ENCODE measurements at places on chromosomes 16 and 17.

- DNase-seq: no peak
These were observed 90.3 kb downstream of the EMP2 start for GRCh38 chr16:10490141-10490540.

DNA sequence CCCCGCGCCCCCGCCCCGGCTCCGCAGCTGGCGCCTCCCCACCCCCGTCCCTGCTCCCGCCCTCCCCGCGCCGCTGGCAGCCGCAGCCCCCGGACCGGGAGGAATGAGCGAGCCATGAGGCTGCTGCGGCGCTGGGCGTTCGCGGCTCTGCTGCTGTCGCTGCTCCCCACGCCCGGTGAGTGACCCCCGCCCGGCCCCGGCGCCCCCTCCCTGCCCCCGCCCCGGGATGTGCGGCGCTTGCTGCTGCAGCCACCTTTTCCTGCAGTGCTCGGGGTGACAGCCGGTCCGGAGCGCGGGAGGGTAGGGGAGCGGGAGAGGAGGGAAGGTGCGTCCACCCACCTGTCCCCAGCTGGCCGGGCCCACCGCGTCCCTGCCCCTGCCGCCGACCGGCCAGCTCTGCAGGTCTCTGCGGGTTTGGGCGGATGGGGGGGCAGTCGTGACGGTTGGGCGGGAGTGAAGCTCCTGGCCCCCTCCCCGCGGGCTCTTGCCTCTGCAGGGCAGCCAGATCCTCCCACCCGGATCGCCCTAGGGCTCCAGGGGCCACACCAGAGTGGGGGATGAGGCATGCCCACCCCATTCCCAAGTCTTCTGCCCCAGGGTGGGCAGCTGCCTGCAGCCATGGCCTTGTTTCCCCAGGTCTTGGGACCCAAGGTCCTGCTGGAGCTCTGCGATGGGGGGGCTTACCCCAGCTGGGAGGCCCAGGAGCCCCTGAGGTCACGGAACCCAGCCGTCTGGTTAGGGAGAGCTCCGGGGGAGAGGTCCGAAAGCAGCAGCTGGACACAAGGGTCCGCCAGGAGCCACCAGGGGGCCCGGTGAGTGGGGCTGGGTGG, 513 bp downstream of the ADAM11 start:
- DNase-seq: peak; percentile 7

DNA sequence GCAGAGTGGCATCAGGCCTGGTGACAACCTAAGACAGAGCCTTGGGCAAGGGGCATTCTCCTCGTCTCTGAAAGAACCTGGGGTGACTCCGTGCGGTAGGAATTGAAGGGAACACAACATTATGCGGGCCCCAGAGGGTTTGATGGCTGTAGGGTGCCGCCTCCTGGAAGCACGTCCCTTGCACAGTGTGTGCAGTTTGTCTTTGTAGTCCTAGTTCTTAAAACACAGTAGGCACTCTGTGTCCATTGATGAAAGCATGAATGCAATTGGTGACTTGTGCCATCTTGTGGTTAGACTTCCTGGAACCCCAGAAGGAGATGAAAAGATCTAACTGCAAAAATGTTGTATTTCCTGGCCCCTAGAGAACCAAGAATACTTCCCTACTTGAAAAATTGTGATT, 279.8 kb downstream of the UTP18 start:
- peak; percentile 40 for DNase-seq

GRCh38 chr17:17380145-17380925, 77.2 kb downstream of the NT5M start:
- no peak for DNase-seq

DNA sequence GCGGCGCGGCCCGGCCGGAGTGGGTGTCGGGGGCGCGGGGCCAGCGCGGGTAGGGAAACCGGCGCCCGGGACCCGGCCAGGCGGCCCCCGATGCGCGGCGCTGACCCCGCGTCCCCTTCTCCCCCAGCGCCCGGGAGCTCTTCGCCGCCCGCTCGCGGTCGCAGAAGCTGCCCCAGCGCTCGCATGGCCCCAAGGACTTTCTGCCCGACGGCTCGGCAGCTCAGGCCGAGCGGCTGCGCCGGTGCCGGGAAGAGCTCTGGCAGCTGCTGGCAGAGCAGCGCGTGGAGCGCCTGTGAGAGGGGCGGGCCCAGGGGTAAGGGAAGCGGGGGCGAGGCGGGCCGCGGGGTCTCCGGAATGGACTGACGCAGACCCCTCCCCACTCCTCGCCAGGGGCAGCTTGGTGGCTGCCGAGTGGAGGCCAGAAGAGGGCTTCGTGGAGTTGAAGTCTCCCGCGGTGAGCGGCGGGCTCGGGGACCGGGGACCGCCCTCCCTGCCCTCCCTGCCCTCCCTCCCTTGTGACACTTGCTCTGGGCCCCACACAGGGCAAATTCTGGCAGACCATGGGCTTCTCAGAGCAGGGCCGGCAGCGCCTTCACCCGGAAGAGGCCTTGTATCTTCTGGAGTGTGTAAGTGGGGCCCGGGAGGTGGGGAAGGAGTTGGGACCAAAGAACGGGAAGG, 430 bp downstream of the TSEN54 start:
- DNase-seq: peak; percentile 43

GRCh38 chr17:57586196-57586740, 158.8 kb downstream of the CCDC182 start:
- DNase-seq: no peak

DNA sequence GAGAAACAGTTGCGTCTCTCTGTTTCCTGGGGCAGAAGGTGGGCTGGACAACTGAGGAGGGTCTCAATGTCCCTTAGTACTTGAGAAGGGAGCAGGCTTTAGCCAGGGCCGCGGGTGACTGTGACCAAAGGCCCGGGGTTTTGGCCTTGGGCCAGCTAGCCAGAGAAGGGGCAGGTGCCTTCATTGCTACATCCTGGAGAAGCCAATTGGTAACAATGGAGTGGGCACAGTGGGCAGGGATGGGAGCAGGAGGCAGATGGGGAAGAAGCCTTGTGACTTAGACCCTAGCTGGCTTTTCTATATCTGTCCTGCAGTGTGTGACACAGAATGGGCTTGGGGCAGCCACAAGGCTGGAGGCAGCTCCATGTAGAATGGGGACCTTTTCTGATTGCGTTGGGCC, 46.0 kb downstream of the CLEC16A start:
- DNase-seq: no peak

- DNase-seq: no peak
These were observed 983.9 kb upstream of the EEF2KMT start for GRCh38 chr16:6081320-6081976.

GRCh38 chr17:78143214-78144146, 2.7 kb upstream of the C17orf99 start:
- DNase-seq: no peak

GRCh38 chr17:56891751-56892150, 22.1 kb downstream of the TRIM25 start:
- DNase-seq: peak; percentile 65

GRCh38 chr17:34130544-34130943, 124.5 kb upstream of the CCL2 start:
- DNase-seq: no peak

- DNase-seq: no peak
These were observed 42.2 kb downstream of the RPTOR start for GRCh38 chr17:80586846-80587228.

DNA sequence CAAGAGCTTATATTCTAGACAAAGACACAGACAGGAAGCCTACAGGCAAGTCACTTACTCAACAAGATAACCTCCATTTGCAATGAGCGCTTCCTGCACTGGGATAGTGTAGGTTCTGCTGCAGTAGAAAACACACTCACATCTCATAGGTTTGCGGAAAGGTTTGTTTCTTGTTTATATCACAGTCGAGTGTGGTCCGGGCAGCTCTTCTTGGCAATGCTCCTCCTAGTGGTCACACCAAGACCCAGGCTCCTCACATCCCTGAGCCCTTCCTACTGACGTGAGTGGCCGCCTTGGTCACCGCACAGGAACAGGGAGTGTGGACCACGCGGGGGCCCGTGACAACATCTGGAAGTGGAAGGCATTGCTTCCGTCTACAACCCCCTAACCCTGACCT, 48.0 kb upstream of the RBFOX3 start:
- DNase-seq: no peak

GRCh38 chr16:76862901-76863300, 328.1 kb upstream of the MON1B start:
- no peak for DNase-seq

GRCh38 chr16:7976563-7976962, 613.7 kb downstream of the TMEM114 start:
- no peak for DNase-seq

GRCh38 chr17:47821031-47821423, 567 bp downstream of the OSBPL7 start:
- no peak for DNase-seq

- DNase-seq: no peak
These were observed 31.3 kb downstream of the CD300LB start for GRCh38 chr17:74499992-74500391.

DNA sequence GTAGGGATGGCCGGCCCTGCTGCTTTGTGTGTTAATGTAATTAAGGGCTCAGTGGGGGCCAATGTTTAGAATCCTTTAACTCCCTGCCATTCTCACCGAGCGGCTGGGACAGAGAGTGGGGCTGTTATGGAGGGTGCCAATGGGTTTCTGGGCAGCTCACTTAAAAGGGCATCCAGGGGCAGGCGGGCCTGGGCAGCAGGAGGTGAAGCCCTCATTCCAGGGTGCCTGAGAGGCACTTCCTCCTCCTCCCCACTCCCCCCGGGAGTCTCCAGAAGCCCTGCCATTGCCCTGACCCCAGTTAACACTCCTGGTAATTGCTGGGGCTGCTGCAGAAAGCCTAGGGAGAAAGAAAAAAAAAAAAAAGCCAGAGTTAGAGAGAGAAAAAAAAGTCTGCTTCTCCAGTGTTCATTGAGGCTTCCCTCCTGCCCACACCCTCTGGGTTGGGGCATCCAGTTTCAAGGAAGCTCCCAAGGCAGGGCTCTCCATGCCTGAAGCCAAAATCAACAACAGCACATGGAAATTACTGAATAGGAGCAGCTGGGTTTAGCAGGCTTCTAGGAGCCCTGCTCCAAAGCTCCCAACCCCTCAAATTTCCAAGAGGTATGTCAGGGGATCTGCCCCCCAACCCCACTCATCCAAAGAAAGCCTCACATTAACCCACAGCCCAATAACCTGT, 28.0 kb downstream of the CUEDC1 start:
- DNase-seq: no peak

GRCh38 chr17:6555331-6556120, 829 bp downstream of the PITPNM3 start:
- DNase-seq: no peak

- DNase-seq: no peak
These were observed 21.4 kb upstream of the C17orf113 start for GRCh38 chr17:42071810-42072209.

GRCh38 chr16:775236-775796, 12.9 kb downstream of the RPUSD1 start:
- DNase-seq: no peak

DNA sequence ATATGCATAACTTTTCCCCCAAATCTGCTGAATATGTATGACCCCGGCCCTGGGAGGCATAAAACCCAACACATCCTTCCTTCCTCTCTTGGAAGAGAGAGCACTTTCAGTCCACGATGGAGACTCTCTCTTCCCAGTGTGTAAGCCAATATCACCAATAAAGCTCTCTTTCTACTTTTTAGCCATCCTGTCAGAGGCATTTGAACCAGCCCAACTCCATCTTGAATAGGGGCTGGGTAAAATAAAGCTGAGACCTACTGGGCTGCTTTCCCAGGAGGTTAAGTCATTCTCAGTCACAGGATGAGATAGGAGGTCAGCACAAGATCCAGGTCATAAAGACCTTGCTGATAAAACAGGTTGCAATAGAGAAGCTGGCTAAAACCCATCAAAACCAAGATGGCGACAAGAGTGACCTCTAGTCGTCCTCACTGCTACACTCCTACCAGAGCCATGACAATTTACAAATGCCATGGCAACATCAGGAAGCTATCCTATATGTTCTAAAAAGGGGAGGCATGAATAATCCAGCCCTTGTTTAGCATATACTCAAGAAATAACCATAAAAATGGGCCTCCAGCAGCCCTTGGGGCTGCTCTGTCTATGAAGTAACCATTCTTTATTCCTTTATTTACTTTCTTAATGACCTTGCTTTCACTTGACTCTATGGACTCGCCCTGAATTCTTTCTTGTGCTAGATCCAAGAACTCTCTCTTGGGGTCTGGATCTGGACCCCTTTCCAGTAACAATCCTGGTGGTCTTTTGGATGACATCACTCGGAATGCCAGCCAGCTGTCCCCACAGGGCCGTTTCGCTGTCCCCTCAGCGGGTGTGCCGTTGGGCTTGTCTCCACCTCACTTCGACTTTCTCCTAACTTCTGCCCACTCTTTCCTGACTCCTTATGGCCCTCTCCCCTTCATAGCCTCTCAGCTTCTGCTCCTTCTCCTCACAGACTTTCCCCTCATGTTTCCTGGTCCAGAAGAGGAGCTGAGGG, 53.4 kb upstream of the NKD1 start:
- DNase-seq: no peak

GRCh38 chr17:5164436-5164835, 27.2 kb downstream of the ZNF594 start:
- no peak for DNase-seq

DNA sequence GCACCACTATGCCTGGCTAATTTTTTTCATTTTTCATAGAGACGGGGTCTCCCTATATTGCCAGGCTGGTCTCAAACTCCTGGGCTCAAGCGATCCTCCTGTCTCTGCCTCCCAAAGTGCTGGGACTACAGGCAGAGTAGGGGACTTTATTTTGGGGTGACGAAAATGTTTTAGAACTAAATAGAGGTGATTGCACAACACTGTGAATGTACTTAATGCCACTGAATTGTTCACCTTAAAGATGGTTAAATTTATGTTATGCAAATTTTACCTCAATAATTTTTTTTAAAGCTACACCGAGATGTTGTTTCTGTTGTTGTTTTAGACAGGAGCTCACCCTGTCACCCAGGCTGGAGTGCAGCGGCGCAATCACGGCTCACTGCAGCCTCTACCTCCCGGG, 111.9 kb upstream of the SEC14L1 start:
- no peak for DNase-seq

GRCh38 chr16:13154799-13155198, 253.4 kb downstream of the SHISA9 start:
- no peak for DNase-seq

GRCh38 chr16:84503751-84504395, 586 bp downstream of the MEAK7 start:
- DNase-seq: no peak

DNA sequence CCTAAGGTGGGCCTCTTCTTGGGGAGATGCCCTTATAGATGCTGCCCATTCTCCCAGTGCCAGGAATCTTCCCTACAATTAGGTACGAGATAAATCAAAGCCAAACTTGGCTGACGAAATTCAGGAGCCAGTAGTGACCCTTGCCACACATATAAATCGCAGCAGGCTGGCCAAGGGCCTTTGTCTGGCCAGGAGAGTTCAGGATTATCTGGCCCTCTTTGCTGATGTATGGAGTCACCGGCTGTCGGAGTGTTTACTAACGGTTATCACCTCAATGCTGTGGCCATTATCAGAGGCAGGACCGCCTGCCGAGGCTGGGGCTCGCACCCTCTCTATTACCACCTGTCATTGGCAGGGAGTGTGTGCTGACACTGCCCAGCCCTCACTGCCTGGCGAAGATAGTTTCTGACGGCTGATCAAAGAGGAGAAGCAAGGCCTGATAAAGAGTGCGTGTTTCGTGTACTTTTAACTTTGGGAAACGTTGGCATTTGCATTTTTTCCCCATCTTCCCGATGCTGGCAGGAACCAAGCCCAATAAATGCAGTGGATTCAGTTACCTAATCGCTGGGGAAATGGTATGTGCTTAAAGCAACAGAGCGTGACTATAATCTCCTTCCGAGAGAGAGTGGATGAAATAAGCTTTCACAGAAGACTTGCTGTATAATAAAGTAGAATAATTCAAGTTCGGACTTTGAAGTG, 32.8 kb upstream of the TBX2 start:
- no peak for DNase-seq

Measured in CD4-positive, alpha-beta T cell treated with Interleukin-6 for 4 hours (primary cell).